ENCODE measurements at places on chromosomes 7 and 10.

- no peak for DNase-seq
These were observed 72.6 kb downstream of the ITGB8 start for GRCh38 chr7:20403331-20403730.

GRCh38 chr7:21104124-21104500, 317.4 kb upstream of the SP8 start:
- no peak for DNase-seq

- no peak for DNase-seq
These were observed 38.8 kb downstream of the TBXAS1 start for GRCh38 chr7:139867847-139868246.

- no peak for DNase-seq
These were observed 38.7 kb downstream of the ARMH3 start for GRCh38 chr10:102017295-102017694.

- no peak for DNase-seq
These were observed 155.0 kb upstream of the GRB10 start for GRCh38 chr7:50937727-50938126.

DNA sequence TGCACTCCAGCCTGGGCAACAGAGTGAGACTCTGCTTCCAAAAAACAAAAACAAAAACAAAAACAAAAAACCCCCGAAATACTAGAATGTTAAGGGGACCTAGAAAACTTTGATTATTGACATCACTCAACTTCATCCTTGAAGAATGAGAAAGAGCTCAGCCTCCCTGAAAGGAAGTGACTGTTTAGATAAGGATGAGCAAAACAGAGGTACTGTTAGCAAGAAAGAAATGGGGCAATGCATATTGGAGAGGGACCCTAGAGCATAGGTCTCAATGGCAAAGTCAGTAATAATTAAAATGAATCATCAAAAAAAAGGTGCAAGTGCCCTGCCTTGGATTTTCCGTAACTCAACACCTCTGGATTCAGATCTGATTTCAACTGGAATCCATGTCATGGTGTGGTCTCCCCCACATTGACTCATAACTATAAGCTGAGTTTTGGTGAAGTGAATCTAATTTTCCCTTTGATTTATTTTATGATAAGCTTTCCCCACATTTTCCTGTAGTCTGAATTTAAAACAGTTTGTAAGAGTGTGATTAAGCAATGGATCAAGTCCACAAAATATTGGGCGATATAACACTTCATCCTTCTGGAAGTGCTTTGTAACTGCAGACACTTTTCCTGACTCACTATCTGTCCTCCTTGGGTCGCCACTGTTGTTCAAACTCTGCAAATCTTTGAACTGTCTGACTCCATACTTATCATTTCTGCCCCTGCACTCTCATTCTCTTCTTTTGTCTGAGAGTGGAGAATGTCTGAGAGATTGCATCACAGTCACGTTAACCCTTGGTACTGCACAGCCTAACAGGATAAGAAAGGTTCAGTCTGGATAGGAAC, 224.8 kb upstream of the LYZL1 start:
- DNase-seq: no peak

- no peak for DNase-seq
These were observed 17.7 kb upstream of the NKX6-2 start for GRCh38 chr10:132803416-132804210.

DNA sequence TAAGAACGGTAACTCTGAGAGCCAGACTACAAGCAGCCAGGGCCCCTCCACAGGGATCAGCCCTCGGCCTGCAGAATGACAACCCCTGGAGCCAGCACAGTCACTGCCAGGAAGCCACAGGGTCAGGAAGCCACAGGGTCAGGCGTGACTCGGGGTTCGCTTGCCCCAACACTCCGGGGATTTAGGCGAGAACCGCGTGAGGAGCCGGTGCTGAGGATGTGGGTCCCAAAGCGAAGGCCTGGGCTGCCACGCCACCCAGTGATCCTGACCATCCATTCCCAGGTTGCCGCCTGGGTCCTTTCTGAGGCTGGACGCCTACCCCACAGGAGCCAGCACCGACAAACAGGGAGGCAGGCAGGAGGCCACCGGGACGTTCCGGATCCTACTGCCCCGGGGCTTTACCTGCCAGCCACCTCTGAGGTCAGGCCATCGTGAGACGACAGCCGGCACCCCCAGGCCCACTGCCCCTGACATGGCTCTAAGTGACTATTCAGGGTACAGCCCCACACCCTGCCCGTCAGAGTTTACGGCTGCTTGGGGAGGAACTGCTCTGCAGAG, 228.6 kb downstream of the ELFN1 start:
- no peak for DNase-seq

GRCh38 chr7:44134943-44135628, 6.0 kb downstream of the MYL7 start:
- DNase-seq: no peak

DNA sequence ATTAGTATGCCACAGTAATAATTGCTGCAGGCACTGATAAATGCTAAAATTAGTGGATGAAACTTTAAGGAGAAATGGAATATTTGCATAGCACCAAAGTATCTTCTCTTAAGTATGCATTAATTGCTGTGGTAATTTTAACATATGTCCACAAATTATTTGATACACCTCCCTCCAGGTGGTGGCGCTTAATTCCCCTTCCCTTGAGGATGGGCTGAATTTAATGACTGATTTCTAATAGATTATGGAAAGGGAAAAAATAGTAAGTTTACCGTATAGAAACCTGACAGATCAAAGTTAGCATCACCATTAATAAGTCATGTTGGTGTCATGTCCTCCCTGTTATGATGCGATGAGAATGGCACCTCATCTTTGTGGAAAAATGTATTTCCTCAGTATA, 519.2 kb downstream of the TFEC start:
- DNase-seq: no peak

DNA sequence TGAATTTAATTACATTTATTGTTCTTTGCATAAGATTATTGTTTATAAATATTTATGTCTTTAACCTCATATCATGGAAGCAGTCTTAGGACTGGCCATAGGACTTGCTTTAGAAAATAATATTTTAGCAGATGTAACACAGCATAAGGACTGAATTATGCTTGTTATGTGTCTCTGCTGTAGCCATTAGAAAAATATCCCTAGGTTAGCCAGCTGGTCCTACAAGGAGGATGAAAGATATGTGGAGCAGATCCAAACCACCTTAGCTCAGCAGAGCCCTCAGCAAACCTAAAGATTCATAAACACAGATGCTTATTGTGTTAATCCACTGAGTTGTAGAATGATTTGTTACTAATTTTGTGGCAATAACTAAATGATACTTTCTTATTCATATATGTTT, 166.0 kb upstream of the COL1A2 start:
- DNase-seq: no peak

- no peak for DNase-seq
These were observed 19.1 kb downstream of the ACADSB start for GRCh38 chr10:123027861-123028260.

DNA sequence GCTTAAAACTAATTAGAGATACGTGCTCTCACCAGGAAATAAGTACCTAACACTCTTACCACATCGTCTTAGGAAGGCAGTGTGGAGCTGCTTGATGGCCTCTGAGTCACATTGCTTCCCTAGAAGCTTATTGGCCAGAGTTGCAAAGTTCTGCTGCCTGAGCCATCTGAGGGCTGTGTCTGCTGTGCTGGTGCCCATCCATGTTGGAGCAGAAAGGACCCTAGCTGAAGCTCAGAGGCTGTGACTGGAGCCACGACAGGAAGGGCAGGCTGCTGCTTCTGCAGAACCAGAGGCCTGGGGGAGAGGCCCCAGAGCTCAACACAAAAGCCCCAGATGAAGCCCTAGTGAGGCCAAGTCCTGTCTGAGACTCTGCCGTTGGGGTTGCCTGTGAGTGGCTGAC, 64.8 kb upstream of the IGFBP3 start:
- no peak for DNase-seq

GRCh38 chr10:66472156-66472555, 453.7 kb upstream of the LRRTM3 start:
- DNase-seq: no peak

GRCh38 chr10:78049851-78050250, 16.2 kb downstream of the RPS24 start:
- no peak for DNase-seq
